ENCODE measurements at places on chromosomes 4 and X.
A peak's percentile ranks its signal among the peaks of the same experiment; 100 is the strongest.

DNA sequence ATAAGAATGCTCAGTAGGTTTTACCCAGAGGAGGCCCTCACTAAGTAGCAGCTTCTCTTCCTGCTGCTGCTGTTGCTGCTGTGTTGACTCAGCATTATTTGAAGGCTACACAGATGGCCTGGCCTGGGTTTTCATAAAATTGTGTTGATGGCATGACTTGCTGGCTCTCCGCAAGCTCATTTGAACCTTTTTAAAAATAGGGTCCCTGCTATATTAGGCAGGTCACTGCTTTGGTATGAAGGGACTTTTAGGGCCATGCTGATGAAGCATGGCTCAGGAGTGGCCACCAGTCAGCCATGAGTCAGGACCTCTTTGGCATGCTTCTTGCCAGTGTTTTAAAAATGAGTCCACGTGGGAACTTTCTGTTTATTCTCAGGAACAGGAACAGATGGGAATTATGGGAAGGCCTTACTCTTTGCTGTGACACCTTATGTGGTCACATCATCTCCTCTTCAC, 128.7 kb downstream of the MID1IP1 start:
- DNase-seq: no peak

- DNase-seq: no peak
Observed at GRCh38 chr4:81404294-81404693, 67.4 kb downstream of the RASGEF1B start.

DNA sequence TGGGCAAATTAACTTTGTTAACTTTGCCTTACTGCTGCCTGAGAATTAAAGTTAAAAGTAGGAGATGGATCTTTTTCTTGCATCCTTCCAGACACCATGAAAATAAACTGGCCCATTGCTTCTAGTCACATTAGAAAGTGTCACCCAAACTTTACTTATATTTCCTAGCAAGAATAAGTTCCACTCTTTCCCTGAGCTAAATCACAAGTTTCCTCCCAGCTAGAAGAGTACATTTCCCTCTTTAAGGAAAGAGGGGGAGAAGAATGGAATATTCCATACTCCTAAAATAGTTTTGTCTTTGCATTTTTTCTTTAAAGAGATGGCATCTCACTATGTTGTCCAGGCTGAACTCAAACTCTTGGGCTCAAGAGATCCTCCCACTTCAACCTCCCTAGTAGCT, 53.8 kb downstream of the TMEM150C start:
- no peak for DNase-seq

GRCh38 chr4:70714079-70714887, 7.5 kb upstream of the RUFY3 start:
- DNase-seq: peak; percentile 31

DNA sequence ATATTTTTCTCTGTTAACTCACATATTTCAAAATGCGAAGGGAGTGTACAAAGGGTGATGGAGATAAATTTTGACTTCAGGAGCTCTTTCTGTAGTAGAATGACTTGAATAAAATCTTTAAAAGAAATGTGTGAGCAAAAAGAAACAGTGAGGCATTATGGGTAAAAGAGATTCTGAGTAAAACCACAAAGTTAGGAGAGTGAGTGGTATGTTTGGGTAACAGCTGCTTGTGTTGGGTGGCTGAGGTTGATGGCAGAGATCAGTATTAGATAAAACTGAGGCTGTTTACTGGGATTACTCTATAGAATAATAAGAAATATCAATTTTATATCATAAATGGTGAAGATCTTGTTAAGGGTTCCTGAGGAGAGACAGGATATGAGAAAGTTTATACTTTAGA, 434.2 kb upstream of the AMOT start:
- no peak for DNase-seq

GRCh38 chr4:110586131-110586850, 36.6 kb downstream of the PITX2 start:
- DNase-seq: no peak

DNA sequence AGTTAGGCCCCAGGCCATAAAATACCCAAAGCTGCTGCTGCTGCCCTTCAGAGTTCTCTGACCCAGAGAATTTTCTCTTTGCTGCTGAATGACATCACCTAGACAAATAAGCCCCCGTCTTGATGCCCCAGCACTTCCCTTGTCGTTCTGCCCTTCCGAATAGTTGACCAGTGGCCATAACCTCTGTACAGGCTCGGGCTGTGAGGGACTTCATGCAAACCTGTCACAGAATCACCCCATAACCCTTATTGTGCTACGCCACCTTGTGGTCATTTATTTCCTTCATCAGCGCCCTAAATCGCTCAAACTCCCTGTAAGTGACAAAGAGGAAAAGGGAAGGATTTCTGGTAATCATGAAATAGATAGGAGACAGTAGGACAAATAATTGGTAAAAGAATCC, 18.8 kb downstream of the SPACA5 start:
- peak; percentile 47 for DNase-seq

DNA sequence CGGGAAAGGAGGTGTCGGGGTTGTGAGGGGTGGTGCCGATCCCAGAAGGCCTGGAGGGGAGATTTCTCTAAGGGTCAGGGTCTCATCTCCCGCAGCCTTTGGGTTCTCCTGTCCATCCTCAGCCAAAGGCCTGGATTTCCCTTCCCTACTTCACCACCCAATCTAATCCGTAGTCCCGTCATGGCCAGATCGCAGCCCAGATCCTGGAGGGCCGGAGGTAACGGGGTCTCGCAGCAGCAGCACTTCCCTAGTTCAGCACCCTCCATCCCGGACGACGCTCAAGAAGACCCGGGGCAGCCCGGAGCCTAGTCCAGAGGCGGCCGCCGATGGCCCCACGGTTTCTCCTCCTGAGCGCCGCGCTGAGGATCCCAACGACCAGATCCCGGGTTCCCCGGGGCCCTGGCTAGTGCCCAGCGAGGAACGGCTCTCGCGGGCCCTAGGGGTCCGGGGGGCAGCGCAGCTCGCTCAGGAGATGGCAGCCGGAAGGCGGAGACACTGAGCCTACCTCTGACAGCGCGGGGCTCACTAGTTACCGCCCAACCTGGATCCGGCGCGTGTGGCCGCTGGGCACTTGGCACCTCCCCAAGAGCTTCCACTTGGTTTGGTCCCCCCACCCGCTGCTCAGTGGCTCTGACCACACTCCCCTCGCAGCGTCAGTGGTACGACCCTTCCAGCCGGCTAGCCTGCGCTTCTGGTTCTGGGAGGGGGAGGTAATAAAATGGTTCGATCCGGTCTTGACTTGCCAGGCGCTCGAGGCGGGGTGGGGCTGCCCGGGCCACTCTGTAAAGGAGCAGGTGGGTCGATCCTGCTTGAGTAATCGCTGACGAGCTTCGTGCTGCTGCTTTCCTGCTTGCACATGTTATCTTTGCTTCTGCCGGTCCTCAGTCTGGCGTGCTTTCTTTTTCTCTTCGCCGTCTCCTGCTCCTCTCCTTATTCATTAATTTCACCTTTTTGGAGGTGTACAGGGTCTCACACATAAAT, 3.6 kb downstream of the MAGIX start:
- DNase-seq: no peak

- DNase-seq: no peak
Observed at GRCh38 chr4:148283665-148284064, 158.5 kb downstream of the NR3C2 start.

DNA sequence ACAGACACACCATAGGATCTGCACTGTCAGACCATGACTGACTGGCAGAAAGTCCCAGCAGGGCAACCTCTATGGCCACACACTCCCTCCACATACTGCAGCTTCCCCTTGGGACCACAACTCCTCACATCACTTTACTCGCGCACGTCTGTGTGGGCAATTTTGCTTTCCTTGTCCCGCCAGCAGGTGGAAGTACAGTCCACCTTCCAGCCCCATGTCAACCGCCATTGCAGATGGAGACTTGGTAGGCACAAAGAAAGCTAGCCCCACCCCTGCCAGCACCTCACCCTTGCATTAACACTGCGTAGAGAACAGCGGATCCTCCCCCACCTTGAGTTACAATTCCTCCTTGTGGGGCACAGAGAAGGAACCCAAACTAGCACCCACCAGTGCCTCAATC, 74.4 kb upstream of the NAP1L2 start:
- DNase-seq: no peak

GRCh38 chrX:281166-281999, at the start of gene PLCXD1:
Gene PLCXD1, plus strand, starts transcription at chrX:281381. Its CDS starts 2,807 bp downstream, at chrX:284188.
- peak; percentile 84 for DNase-seq

DNA sequence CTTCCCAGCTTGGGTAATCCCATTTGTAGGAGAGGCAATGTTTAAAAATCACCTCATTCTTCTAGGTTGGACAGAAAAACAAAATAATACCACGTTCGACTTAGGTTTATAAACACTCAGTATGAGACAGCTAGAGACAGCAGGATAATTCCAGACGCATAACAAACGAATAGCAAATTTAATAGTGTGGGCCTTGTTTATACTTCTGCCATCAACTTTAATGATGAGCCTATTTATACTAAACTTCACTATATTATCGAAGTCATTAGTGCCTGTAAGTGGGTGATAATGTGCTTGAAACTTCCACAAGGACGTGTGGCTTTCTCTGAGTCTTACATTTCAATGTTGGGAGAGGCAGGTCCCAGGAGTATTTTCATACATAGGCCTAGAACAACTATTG, 255.7 kb upstream of the PPARGC1A start:
- no peak for DNase-seq

DNA sequence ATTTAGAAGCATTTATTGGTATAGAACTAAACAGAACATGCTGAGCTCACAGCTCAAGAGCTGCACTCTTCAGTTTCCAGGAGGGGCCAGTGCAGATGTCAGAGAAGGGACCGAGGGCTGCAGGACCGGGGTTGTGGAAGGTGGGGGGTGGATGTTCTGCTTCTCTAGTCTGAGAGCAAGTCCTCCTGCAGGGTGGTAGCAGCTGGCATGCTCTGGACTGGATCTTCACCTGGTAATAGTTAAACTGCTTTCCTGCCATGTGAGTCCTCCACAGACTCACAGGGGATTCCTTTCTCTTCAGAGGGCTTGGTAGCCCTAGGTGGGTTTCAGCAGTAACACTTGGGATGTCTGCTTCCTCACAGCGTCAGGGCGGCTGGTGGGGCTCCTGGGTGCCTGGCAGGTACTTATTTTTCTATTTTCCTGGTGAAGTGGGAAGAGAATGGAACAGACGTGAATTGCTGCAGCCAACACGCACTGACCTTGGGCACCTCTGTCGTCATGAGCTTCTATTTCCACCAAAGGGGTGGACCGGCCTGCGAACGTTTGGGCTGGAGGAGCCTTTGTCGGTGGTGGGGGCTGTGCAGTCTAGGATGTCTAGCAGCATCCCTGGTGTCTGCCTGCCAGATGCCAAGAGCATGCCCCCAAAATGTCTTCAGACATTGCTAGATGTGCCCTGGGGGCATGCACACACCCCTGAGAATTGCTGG, 2.5 kb downstream of the MAEA start:
- no peak for DNase-seq

DNA sequence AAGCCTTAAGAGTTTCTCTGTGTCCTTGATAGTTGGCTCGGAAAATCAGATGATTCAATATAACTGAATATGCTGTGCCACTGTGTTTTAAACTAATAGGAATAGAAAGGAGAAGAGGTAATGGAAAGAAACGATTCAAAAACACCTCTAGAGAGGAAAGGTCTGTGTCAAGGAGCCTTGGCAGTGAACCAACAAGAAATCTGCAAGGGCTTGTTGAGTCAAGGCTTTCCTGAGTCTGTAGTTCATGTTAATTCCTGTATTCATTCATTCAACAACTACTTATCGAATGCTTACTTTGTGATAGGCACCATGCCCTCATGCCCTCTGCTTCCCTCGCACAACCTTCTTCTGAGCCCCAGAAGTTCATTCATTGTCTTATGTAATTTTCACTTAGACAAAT, 336.0 kb downstream of the PDHA2 start:
- DNase-seq: no peak

DNA sequence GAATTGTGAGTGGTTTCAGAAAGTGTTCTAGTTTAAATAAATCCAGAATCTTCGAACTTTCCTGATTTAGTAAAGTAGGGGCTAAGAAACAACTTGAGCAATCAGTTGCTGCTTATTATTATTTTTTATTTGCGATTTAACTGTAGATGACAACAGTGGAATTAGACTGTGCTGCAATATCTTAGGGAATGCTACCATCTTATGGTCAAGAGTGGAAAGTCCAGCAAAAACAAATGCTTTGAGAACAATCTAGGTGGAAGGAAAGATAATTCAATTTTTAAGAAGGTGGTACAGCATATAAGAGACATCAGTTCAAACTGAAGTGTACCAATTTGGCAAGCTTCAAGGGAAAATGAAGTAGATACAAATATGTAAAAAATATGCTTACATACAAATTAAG, 73.3 kb downstream of the CYLC1 start:
- DNase-seq: peak; percentile 4

DNA sequence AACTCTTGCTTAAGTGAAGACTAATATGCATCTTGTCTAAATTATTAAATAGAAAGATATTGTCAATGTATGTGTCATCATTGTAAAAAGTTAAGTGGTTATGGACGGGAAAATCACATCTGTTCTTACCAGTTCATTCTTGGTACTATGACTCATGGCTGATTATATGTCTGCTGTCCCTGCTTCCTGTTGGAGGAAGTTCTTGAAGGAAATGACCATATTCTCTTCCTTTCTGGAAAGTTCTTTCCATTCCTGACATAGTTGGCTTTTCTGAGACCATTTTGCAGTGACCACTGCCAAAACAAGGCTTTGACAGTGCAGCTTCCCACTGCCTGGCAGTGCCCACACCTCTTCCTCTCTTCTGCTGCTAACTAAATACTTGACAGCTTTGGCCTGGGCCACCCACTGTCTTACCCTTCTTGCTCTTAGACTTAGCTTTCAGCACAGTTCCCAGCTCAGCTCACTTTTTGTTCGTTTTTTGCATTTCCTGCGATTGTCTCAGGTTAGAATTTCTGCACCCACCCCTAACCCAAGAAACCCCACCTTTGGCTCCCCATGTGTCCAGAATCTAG, 13.2 kb upstream of the CLDN24 start:
- DNase-seq: no peak

GRCh38 chrX:40809210-40809609, 73.9 kb upstream of the MED14 start:
- DNase-seq: no peak

DNA sequence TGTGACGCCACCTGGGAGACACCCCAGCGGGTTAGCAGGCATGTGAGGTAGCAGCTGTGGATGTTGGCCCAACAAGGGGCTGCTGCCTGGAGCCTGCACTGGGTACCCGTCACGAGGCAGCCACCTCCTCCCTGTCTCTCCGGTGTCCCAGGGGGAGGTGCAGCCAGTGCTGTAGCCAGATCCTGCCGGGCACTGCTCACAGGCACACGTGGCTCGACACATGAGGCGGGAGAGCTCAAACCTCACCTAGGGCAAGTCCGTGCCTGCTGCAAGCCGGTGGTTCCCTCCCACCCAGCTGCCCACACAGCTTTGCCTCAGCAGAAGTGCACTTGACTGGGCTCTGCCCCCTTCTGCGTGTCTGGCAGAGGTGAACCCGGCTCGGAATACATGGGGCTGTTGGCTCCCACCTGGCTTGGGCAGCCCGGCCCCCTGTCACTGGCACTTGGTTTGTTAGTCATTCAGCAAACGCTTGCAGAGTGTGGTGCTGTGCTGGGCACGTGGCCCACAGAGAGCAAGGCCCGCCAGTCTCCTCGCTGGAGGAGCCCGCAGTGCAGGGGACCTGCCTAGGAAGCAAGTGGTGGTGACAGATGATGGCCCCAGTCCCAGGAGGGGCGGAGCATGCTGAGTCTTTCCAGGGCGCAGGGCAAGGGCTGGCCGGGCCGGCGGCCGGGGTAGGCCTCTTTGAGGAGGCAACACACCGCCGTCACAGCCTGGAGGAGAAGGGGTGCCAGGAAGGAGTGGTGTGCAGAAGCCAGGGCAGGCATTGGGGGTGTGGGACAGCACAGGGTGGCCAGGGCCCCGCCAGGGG, 10.1 kb upstream of the SH3TC1 start:
- DNase-seq: no peak

GRCh38 chr4:112819729-112820128, 182.8 kb downstream of the LARP7 start:
- DNase-seq: no peak

- no peak for DNase-seq
Observed at GRCh38 chr4:151238477-151238876, 38.5 kb upstream of the PRSS48 start.
